ENCODE measurements at places on chromosomes 12 and 14. TPM values are rescaled to one million over a fixed set of nuclear protein-coding genes. Genes with fewer than 3 reads are reported as not detected.

DNA sequence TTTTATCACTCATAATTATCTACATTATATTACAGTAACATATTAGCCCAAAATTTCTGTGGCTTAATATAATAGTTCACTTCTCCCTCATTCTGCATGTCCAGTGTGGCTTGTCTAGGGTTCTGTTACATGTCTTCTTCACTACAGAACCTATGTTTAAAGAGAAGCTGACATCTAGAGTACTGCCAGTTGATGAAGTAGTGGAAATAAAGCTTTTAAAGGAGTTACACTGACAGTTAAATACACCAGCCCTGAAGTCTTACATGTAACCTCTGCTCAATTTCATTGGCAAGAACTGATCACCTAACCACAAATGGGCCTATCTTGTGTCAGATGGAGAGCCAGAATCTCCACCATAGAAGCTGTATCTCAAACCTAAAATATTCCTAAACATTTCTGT lies 32.9 kb downstream of the RPS6KA5 start:
- no peak overlapping the region for H3K4me3 ChIP-seq
- no peak for DNase-seq
- H3K4me1 ChIP-seq: peaks cover 13% of the 10 kb centered on the region
- no peaks in the 10 kb centered on the region for H3K27me3 ChIP-seq
- no peaks in the 10 kb centered on the region for H3K36me3 ChIP-seq
- H3K27ac ChIP-seq: no peak overlapping the region

ADAM20 gene
- 4.2 TPM for total RNA-seq

PRKD1 gene
- 13.4 TPM for total RNA-seq

- no peaks in the 10 kb centered on the region for H3K36me3 ChIP-seq
- DNase-seq: no peak
- H3K27me3 ChIP-seq: no peaks in the 10 kb centered on the region
- peaks cover 30% of the 10 kb centered on the region for H3K4me1 ChIP-seq
- H3K4me3 ChIP-seq: no peak overlapping the region
Measured at GRCh38 chr12:76025601-76026575, 5.7 kb downstream of the PHLDA1 start.

GRCh38 chr12:115172521-115172920 lies 488.5 kb upstream of the TBX3 start:
- no peaks in the 10 kb centered on the region for H3K36me3 ChIP-seq
- H3K27me3 ChIP-seq: no peaks in the 10 kb centered on the region
- DNase-seq: no peak
- no peak overlapping the region for H3K4me3 ChIP-seq

FGF6 gene
- total RNA-seq: not detected

DNA sequence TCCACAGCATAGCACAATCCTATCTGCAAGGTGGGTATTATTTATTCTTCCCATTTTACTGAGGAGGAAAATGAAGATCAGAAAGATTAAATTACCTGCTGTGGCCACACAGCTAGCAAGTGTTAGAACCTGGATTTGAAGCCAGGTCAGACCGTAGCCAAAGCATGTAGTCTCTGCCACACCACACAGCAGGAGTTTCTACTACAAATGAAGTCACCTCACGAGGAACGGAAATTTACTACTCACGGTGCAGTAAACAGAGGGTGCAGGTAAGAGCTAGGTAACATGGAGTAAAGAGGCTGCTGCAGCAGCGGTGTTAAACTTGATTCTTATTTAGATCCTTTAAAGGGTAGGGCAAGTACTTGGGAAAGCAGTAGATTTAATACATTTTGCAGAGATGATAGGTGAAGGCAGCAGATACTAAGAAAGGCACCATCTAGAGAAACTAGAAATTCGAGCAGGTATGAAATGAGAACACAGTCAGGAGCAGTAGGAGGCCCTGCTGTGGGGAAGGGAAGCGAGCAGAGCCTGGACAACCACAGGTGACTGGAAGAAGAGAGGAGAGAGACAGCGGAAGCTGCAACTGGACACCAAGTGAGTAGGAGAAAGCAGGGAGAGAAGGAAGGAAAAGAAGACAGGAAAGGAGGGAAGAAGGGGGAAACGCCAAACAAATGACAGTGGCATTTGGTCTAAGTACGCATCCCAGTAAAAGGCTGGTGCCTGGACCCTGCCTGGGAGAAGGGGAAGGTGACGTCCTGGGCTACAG lies 21.5 kb downstream of the SPTB start:
- H3K27me3 ChIP-seq: no peaks in the 10 kb centered on the region
- H3K36me3 ChIP-seq: no peaks in the 10 kb centered on the region
- H3K4me1 ChIP-seq: no peaks in the 10 kb centered on the region
- no peak overlapping the region for H3K4me3 ChIP-seq
- DNase-seq: no peak
- no peak overlapping the region for H3K27ac ChIP-seq

DNA sequence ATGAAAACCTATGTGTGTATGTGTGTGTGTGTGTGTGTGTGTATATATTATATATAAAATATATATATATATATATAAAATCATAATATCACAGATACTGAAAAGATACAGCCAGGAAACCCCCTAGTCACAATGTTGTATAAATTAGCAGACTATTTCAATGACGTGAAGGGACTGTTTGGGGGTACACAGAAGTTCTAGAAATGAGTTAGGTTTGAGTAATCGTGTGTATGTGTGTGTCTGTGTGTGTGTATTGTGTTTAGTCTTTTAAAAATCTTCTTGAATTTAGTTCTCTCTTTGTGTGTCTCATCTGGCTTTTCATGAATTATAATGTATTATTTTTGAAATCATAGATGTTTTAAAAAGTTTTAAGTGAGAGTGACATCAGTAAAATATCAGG lies 21.9 kb downstream of the ADAM21 start:
- H3K27ac ChIP-seq: no peak overlapping the region
- no peaks in the 10 kb centered on the region for H3K27me3 ChIP-seq
- H3K36me3 ChIP-seq: no peaks in the 10 kb centered on the region

LBHD2 gene
- total RNA-seq: not detected

DNA sequence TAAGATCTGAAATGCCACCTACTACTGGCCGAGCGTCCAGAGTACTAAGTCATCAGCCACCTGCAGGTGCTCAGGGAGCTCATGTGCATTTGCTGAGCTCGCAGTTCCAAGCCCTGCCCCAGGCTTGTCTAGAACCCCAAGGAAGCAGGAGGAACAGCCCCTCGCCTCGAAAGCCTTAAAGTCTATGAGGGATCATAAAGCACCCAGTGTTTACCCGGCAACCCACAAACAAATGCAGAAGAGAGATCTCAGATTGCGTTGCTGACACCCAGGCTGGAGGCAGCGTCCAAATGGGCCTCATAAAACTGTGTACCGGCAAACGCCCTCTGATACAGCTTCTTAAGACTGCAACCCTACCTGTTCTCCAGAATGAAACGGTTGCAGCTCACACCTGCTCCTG lies 6.8 kb downstream of the KDM2B start:
- H3K27me3 ChIP-seq: no peaks in the 10 kb centered on the region
- no peak overlapping the region for H3K27ac ChIP-seq
- no peak for DNase-seq
- peaks cover 26% of the 10 kb centered on the region for H3K4me1 ChIP-seq

- DNase-seq: peak; percentile 94
- H3K27me3 ChIP-seq: no peaks in the 10 kb centered on the region
- peaks cover 36% of the 10 kb centered on the region for H3K4me1 ChIP-seq
- H3K27ac ChIP-seq: peak overlapping the region; percentile 97
Measured at GRCh38 chr14:105489542-105490266, 1.3 kb upstream of the TEDC1 start.

DNA sequence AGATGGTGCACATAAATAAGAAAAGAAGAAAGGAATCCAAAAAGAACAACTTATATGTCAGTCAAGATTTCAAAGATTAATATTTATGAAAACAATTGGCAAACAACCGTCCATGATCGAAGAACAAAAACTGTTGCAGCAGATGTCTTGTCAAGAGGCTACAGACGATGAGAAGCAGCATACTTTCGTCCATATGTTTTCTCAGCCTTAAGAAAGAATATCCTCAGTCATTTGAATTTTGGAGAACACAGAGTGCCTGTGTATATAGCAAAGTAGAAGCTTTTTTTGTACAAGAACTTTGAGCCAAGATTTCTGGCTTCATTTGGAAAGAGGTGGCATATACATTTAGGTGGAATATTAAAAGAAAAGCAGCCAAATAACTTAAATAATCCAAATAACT lies 297.2 kb downstream of the ITPR2 start:
- no peaks in the 10 kb centered on the region for H3K36me3 ChIP-seq
- DNase-seq: no peak
- no peaks in the 10 kb centered on the region for H3K4me1 ChIP-seq
- H3K27ac ChIP-seq: no peak overlapping the region

ACRBP gene
- total RNA-seq: 9.6 TPM

PSME1 gene
- 117 TPM for total RNA-seq

DNA sequence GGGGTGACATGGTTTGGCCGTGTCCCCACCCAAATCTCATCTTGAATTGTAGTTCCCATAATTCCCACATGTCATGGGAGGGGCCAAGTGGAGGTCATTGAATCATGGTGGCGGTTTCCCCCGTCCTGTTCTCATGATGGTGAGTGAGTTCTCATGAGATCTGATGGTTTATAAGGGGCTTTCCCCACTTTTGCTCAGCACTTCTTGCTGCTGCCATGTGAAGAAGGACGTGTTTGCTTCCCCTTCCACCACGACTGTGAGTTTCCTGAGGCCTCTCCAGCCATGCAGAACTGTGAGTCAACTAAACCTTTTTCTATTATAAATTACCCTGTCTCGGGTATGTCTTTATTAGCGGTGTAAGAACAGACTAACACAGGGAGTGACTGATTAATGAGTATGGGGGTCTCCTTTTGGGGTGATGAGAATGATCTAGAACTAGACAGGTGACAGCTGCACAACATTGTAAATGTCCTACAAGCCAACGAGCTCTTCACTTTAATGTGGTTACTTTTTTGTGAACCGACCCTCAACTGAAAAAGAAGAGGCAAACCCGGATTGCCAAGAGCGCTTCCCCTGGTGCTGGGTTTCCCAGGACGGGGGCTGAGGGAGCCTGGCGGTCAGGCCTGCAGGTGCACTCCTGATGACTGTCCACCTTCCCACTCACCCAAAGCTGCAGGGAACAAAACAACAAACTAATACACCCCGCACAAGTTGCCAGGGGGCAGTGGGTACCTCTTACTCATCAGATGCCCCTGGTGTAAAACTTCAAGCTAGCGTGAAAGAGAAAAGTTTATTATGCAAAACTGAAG lies 90.1 kb downstream of the NCOR2 start:
- no peaks in the 10 kb centered on the region for H3K27me3 ChIP-seq
- no peak for DNase-seq
- peaks cover 21% of the 10 kb centered on the region for H3K36me3 ChIP-seq
- H3K27ac ChIP-seq: no peak overlapping the region
- peaks cover 20% of the 10 kb centered on the region for H3K4me1 ChIP-seq

- H3K27ac ChIP-seq: no peak overlapping the region
- H3K4me1 ChIP-seq: peaks cover 22% of the 10 kb centered on the region
- no peaks in the 10 kb centered on the region for H3K27me3 ChIP-seq
- H3K4me3 ChIP-seq: no peak overlapping the region
Measured at GRCh38 chr12:104951759-104952509, 6.2 kb downstream of the SLC41A2 start.

DNA sequence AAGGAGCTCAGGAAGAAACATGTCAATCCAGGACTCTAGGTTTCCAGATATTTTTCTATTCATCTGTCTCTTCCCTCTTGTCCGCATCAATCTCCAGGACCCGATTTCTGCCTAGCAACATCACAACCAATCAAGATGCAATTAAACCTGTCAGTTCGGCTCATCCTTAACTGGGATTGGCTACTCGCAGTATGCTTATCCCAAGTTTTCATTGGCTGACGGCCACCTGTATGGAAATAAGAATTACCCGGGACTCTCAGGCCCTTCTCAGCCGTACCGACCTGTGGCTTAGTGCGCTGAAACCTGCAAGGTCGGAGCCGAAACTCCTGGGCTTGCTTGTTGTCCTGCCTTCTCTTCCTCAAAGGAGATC lies 20.4 kb upstream of the ATP5MC2 start:
- peaks cover 15% of the 10 kb centered on the region for H3K27me3 ChIP-seq
- no peak overlapping the region for H3K4me3 ChIP-seq
- no peak overlapping the region for H3K27ac ChIP-seq
- H3K36me3 ChIP-seq: no peaks in the 10 kb centered on the region
- peaks cover 17% of the 10 kb centered on the region for H3K4me1 ChIP-seq

GRCh38 chr12:49489154-49489553 lies 49.7 kb upstream of the KCNH3 start:
- H3K4me1 ChIP-seq: no peaks in the 10 kb centered on the region
- H3K27ac ChIP-seq: no peak overlapping the region
- no peaks in the 10 kb centered on the region for H3K36me3 ChIP-seq
- DNase-seq: no peak
- H3K27me3 ChIP-seq: no peaks in the 10 kb centered on the region

- no peak overlapping the region for H3K27ac ChIP-seq
- H3K36me3 ChIP-seq: peaks cover 23% of the 10 kb centered on the region
- H3K4me3 ChIP-seq: no peak overlapping the region
- no peaks in the 10 kb centered on the region for H3K27me3 ChIP-seq
- no peak for DNase-seq
- H3K4me1 ChIP-seq: no peaks in the 10 kb centered on the region
Measured at GRCh38 chr12:50195832-50196231, 28.7 kb upstream of the CERS5 start.

- no peaks in the 10 kb centered on the region for H3K36me3 ChIP-seq
- H3K4me3 ChIP-seq: no peak overlapping the region
- no peak for DNase-seq
- H3K27me3 ChIP-seq: no peaks in the 10 kb centered on the region
- H3K4me1 ChIP-seq: no peaks in the 10 kb centered on the region
- H3K27ac ChIP-seq: no peak overlapping the region
Measured at GRCh38 chr12:99157946-99158345, 489.6 kb upstream of the GARIN6 start.

- no peaks in the 10 kb centered on the region for H3K27me3 ChIP-seq
- no peaks in the 10 kb centered on the region for H3K4me1 ChIP-seq
- H3K27ac ChIP-seq: no peak overlapping the region
Measured at GRCh38 chr14:99067927-99068326, 204.1 kb downstream of the BCL11B start.

- no peak overlapping the region for H3K4me3 ChIP-seq
- no peaks in the 10 kb centered on the region for H3K4me1 ChIP-seq
Measured at GRCh38 chr12:77645966-77646598, 184.6 kb upstream of the NAV3 start.

PRICKLE1 gene
- 25.4 TPM for total RNA-seq

SLC17A8 gene
- total RNA-seq: not detected

- peaks cover 67% of the 10 kb centered on the region for H3K36me3 ChIP-seq
- H3K4me3 ChIP-seq: no peak overlapping the region
- DNase-seq: no peak
- H3K4me1 ChIP-seq: no peaks in the 10 kb centered on the region
- no peaks in the 10 kb centered on the region for H3K27me3 ChIP-seq
- H3K27ac ChIP-seq: no peak overlapping the region
Measured at GRCh38 chr12:122130150-122130549, 43.9 kb downstream of the IL31 start.

GRCh38 chr14:100777818-100778525 lies 47.9 kb upstream of the MEG3 start:
- DNase-seq: no peak
- H3K27ac ChIP-seq: no peak overlapping the region
- H3K27me3 ChIP-seq: no peaks in the 10 kb centered on the region
- no peaks in the 10 kb centered on the region for H3K36me3 ChIP-seq

GRCh38 chr12:120922279-120922678 lies 18.1 kb upstream of the SPPL3 start:
- no peak overlapping the region for H3K4me3 ChIP-seq
- no peak for DNase-seq
- H3K27ac ChIP-seq: no peak overlapping the region
- H3K4me1 ChIP-seq: no peaks in the 10 kb centered on the region
- H3K36me3 ChIP-seq: no peaks in the 10 kb centered on the region
- no peaks in the 10 kb centered on the region for H3K27me3 ChIP-seq

GRCh38 chr12:118038137-118038536 lies 21.6 kb downstream of the RFC5 start:
- no peak overlapping the region for H3K27ac ChIP-seq
- no peak for DNase-seq
- no peak overlapping the region for H3K4me3 ChIP-seq
- H3K27me3 ChIP-seq: no peaks in the 10 kb centered on the region

RPGRIP1 gene
- total RNA-seq: not detected

Data from thyroid gland (tissue), 4 donors.